ENCODE measurements at places on chromosomes 4 and X. TPM values are rescaled to one million over a fixed set of nuclear protein-coding genes. Genes with fewer than 3 reads are reported as not detected.

SH2D1A gene
- not detected for total RNA-seq

- no peak overlapping the region for H3K4me3 ChIP-seq
- no peaks in the 10 kb centered on the region for H3K4me1 ChIP-seq
- no peak for DNase-seq
- H3K27ac ChIP-seq: no peak overlapping the region
These were observed 21.8 kb downstream of the CRLF2 start for GRCh38 chrX:1190596-1191145.

CC2D2A gene
- total RNA-seq: 4.9 TPM

GRCh38 chr4:119314356-119314755 lies 7.6 kb downstream of the FABP2 start:
- no peak overlapping the region for H3K4me3 ChIP-seq
- H3K36me3 ChIP-seq: no peaks in the 10 kb centered on the region
- DNase-seq: no peak
- H3K27me3 ChIP-seq: no peaks in the 10 kb centered on the region
- no peaks in the 10 kb centered on the region for H3K4me1 ChIP-seq

DNA sequence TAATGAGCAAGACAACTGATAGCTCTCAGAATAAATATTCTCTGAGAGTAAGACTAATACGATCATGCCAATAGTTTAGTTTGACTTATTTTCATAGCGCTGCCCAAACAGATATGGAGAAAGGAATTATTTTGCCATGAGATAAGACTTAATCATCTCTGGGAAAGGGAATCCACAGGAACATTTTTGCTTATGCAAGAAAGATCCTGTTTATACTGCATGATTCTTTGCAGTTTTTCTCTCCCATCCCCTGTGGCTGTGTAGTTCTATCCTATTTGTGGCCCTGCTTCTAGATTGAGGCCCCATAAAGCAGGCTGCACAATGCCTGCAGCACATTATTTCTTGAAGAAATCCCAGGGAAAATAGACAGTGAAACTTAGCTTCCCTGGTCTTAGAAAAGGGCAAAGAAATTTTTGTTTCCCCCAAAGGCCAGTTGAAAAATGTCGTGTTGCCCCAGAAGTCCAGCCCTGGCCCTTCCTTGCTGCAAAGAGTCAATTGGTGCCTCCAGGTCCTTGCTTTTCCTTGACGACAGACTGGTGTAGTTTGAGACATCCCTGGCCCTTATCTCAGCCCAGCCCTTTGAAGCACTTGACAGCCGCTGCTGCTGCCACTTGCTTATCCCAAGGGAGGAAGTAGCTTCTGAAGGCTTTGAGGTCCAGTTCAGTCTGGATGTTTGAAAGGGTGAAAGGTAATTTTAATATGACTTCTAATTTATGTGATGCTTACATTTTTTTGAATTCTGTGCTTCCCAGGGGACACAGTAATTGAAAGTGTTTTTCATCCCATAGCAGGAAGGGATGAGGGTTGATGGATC lies 45.0 kb upstream of the SH3RF1 start:
- H3K4me1 ChIP-seq: peaks cover 28% of the 10 kb centered on the region
- no peak overlapping the region for H3K4me3 ChIP-seq
- H3K27me3 ChIP-seq: no peaks in the 10 kb centered on the region
- H3K36me3 ChIP-seq: no peaks in the 10 kb centered on the region
- H3K27ac ChIP-seq: no peak overlapping the region
- DNase-seq: no peak

DNA sequence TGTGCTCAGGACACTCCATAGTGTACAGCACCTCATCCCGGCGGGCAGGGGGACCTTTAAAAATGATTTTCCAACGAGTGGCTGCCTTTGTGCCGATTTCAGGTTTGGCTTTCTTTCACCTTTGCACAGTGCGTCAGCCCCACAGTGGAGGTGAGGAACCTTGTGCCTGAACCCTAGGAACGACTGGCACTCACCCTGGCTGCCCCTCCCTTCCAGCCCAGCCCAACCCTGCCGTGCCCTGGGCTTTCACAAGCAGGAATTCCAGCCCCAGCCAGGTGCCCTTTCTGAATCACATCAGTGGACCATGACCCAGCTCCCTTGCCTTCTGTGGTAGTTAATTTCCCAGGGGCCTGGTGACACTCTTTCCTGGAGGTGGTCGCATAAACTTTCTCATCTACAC lies 1.3 kb downstream of the TMEM164 start:
- H3K4me1 ChIP-seq: peaks cover 44% of the 10 kb centered on the region
- no peak overlapping the region for H3K4me3 ChIP-seq
- peak overlapping the region; percentile 93 for H3K27ac ChIP-seq
- H3K36me3 ChIP-seq: no peaks in the 10 kb centered on the region

DNA sequence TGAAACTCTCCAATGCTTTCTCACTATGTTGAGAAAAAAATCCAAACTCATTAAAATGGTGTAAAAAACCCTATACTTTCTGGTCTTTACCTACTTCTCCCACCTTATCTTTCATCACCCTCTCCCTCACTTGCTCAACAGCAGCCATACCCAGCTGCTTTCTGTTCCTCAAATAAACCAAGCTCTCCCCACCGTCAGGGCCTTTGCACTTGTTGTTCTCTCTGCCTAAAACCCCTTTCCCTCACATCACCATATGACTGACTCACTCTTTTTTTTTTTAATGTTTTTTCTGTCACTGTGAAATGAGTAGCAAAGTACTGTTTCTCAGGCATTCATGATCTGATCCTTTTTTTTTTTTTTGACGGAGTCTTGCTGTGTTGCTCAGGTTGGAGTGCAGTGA lies 122.3 kb upstream of the TMEM164 start:
- no peaks in the 10 kb centered on the region for H3K4me1 ChIP-seq
- H3K36me3 ChIP-seq: no peaks in the 10 kb centered on the region
- no peak for DNase-seq
- no peak overlapping the region for H3K27ac ChIP-seq

SLC39A8 gene
- 35.6 TPM for total RNA-seq

PPP2R2C gene
- 0.66 TPM for total RNA-seq

DNA sequence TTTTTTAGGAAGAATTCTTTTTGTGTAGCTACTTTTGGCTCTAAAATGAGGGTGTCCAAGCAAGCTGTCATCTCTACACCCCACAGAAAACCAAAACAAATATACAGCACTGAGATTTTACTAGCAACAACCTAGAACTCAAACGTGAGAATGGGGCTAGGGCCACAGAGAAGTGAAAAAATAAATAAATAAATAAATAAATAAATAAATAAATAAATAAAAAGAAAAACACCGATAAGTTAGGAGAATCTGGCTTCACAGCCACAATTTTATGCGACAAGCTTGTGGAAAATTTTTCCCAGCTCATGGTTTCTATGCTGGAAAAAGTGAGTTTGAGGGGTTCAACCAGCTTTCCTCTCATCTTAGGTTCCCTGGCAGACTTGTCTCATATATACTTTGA lies 324.6 kb upstream of the TACR3 start:
- no peaks in the 10 kb centered on the region for H3K36me3 ChIP-seq
- DNase-seq: no peak
- H3K4me3 ChIP-seq: no peak overlapping the region
- H3K27ac ChIP-seq: no peak overlapping the region

DNA sequence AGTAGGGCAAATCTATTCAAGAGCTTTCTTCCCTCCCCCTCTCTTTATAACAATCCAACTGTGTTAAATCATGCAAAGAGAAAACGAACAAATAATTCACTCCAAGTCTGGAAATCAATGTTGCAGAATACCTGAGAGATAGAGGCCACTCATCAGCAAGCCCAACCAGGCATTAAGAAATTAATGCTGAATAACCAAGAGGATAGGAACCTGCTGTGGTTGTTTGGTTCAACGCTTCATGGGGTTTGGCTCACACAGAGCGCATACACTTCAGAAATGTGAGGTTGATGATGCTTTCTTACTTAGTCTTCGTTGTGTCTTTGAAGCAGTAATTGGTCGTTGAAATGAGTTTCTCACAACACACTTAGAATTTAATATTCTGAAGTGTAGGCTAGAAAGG lies 1540.0 kb upstream of the PABPC4L start:
- H3K27me3 ChIP-seq: no peaks in the 10 kb centered on the region
- DNase-seq: no peak
- no peak overlapping the region for H3K4me3 ChIP-seq
- H3K36me3 ChIP-seq: no peaks in the 10 kb centered on the region
- no peak overlapping the region for H3K27ac ChIP-seq

IL2 gene
- total RNA-seq: not detected

DNA sequence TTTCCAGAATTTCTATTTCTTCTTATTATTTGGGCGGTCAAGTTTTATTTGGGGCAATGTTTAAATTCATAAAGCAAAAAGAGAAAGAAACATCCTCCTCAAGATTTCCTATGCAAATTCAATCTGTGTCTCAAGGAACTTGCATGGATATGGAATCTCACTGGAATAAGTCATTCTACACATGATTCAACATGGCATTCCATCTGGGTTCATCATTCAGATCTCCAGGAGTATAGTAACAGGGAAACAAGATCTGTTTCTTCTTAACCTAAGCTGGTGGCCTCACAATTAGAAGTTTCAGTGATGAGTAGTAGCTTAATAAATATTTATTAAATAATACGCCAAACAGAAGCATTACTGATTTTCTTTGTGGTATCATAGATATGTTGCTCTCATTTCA lies 19.8 kb downstream of the KLHL34 start:
- no peak overlapping the region for H3K27ac ChIP-seq
- no peaks in the 10 kb centered on the region for H3K36me3 ChIP-seq
- no peak overlapping the region for H3K4me3 ChIP-seq
- H3K27me3 ChIP-seq: no peaks in the 10 kb centered on the region
- no peaks in the 10 kb centered on the region for H3K4me1 ChIP-seq

NPNT gene
- total RNA-seq: 28.7 TPM

DNA sequence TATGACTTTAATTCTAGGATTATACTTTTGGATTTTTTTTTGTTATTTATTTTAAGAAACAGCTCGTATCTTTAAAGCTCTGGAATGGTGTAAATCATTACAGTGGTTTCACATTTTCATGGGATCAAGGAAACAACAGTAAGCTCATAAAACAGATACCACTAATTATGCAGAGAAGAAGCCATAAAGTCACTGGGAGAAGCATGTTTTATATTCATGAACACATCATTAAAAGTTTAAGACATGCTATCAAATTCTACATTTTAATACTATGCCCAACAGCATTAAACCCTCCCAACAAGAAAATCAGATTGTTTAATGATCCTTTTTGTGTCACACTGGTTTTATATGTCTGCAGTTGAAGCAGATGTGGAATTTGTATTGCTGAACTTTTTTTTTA lies 149.9 kb downstream of the FBXO8 start:
- no peak for DNase-seq
- no peaks in the 10 kb centered on the region for H3K27me3 ChIP-seq
- H3K4me3 ChIP-seq: no peak overlapping the region
- H3K4me1 ChIP-seq: no peaks in the 10 kb centered on the region
- H3K36me3 ChIP-seq: no peaks in the 10 kb centered on the region
- H3K27ac ChIP-seq: no peak overlapping the region

GRCh38 chr4:26613237-26613636 lies 29.4 kb downstream of the TBC1D19 start:
- no peak overlapping the region for H3K27ac ChIP-seq
- no peaks in the 10 kb centered on the region for H3K4me1 ChIP-seq
- DNase-seq: no peak
- no peak overlapping the region for H3K4me3 ChIP-seq

DNA sequence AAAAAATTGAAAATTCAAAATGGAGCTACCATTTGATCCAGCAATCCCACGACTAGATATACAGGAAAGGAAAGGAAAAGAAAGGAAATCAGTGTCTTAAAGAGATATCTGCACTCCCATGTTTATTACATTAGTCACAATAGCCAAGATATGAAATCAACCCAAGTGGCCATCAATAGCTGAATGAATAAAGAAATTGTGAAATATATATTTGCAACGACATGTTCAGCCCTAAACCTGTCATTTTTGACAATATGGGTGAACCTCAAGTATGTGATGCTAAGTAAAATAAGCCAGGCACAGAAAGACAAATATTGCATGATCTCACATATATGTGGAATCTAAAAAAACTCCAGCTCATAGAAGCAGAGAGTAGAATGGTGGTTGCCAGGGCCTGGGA lies 155.1 kb downstream of the ANXA5 start:
- no peak overlapping the region for H3K4me3 ChIP-seq
- H3K36me3 ChIP-seq: no peaks in the 10 kb centered on the region
- H3K27ac ChIP-seq: no peak overlapping the region
- H3K4me1 ChIP-seq: no peaks in the 10 kb centered on the region

GRCh38 chrX:77925764-77926163 lies 15.3 kb downstream of the ATP7A start:
- no peaks in the 10 kb centered on the region for H3K36me3 ChIP-seq
- no peak overlapping the region for H3K4me3 ChIP-seq
- peaks cover 7% of the 10 kb centered on the region for H3K4me1 ChIP-seq
- H3K27ac ChIP-seq: no peak overlapping the region
- no peaks in the 10 kb centered on the region for H3K27me3 ChIP-seq

DNA sequence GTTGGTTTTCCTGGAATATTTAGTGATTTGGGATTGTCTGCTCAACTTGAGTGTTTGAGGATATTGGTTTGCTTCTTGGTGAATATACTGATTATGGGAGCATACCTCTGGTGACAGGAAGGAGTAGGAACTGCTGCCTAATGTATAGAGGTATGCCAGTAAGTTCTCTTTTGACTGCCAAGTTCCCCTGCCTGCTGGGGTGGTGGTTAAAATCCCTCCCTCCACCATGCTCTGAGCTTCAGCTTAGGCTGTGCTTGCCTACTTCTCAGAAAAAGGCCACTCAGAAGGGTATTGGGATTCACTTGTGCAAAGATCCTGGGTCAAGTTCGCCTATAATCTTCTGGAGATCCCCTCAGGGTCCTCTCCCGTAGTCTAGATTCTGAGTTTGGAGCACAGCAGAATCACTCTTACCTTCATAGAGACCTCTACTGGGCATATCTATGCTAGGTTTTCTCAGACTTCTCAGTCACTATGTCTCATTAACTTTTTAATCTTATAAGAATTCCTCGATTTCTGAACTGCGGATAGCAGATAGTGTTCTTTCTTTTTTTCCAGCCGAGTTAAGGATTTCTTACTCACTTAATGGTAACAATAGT lies 44.7 kb upstream of the DCK start:
- no peaks in the 10 kb centered on the region for H3K27me3 ChIP-seq
- no peak overlapping the region for H3K4me3 ChIP-seq
- no peak for DNase-seq
- no peaks in the 10 kb centered on the region for H3K36me3 ChIP-seq
- no peaks in the 10 kb centered on the region for H3K4me1 ChIP-seq

C4orf51 gene
- not detected for total RNA-seq

GRCh38 chr4:3314706-3315260 lies 22.0 kb downstream of the RGS12 start:
- H3K27ac ChIP-seq: no peak overlapping the region
- H3K36me3 ChIP-seq: no peaks in the 10 kb centered on the region
- no peaks in the 10 kb centered on the region for H3K27me3 ChIP-seq
- H3K4me1 ChIP-seq: peaks cover 1% of the 10 kb centered on the region
- no peak overlapping the region for H3K4me3 ChIP-seq

AMER1 gene
- 7.6 TPM for total RNA-seq

Measured in body of pancreas (tissue), 4 donors.